Smooth muscle cell of the pulmonary artery (primary cell): ENCODE measurements at places on chromosomes 4 and X. TPM values are rescaled to one million over a fixed set of nuclear protein-coding genes. Genes with fewer than 3 reads are reported as not detected.

Gene NPY2R
- total RNA-seq, result 0.76 and 27.4 TPM in 2 replicates

Gene CD40LG
- total RNA-seq, result not detected in 2 replicates

Gene CCNA2
- total RNA-seq, result 5.1 and 14.4 TPM in 2 replicates

Gene CACNA1F
- total RNA-seq, result not detected in 2 replicates

Gene GC
- not detected in 2 replicates for total RNA-seq

Gene CXCR3
- total RNA-seq, result not detected in 2 replicates

Gene FGF13
- 0.13 and 0.86 TPM in 2 replicates for total RNA-seq

Gene RTL3
- 0.07 TPM in 1 of 2 replicates, not detected in the other for total RNA-seq

Gene HSD17B11
- 12.6 and 33.8 TPM in 2 replicates for total RNA-seq

Gene TENT5D
- not detected in 2 replicates for total RNA-seq

Gene MAOA
- total RNA-seq, result 18.1 and 18.7 TPM in 2 replicates

Gene FAM47E
- 0.59 and 1.2 TPM in 2 replicates for total RNA-seq

Gene GPR34
- total RNA-seq, result 0.07 TPM in 1 of 2 replicates, not detected in the other

Gene AFF2
- total RNA-seq, result 0.07 and 0.26 TPM in 2 replicates

Gene HPGD
- total RNA-seq, result 0.17 and 0.20 TPM in 2 replicates

Gene GAGE1
- total RNA-seq, result not detected in 2 replicates

Gene NDUFB11
- 46.9 and 48.3 TPM in 2 replicates for total RNA-seq

Gene CXCL11
- total RNA-seq, result not detected in 2 replicates

Gene GPR82
- not detected in 2 replicates for total RNA-seq

Gene TLR10
- not detected in 2 replicates for total RNA-seq

Gene CSN2
- not detected in 2 replicates for total RNA-seq

Gene LCORL
- total RNA-seq, result 6.7 and 7.6 TPM in 2 replicates

Gene HOPX
- 0.26 and 0.50 TPM in 2 replicates for total RNA-seq

Gene BANK1
- 0.13 and 0.30 TPM in 2 replicates for total RNA-seq

Gene NAP1L3
- 6.8 and 8.3 TPM in 2 replicates for total RNA-seq

Gene COQ2
- 6.9 and 10.6 TPM in 2 replicates for total RNA-seq

Gene VSIG4
- not detected in 2 replicates for total RNA-seq

Gene ASMT
- 0.07 TPM in 1 of 2 replicates, not detected in the other for total RNA-seq

Gene IL3RA
- 0.07 TPM in 1 of 2 replicates, not detected in the other for total RNA-seq

Gene BLOC1S4
- 14.1 and 19.9 TPM in 2 replicates for total RNA-seq

Gene GK
- 7.1 and 10.2 TPM in 2 replicates for total RNA-seq

Gene MAGEB17
- total RNA-seq, result not detected in 2 replicates
